Activated T-helper 1 cell treated with anti-CD3 and anti-CD28 coated beads, Interleukin-12 subunit alpha, Interleukin-12 subunit beta, Interleukin-2, Interleukin-4 antibody, amounts not matched to agents 30 ng/mL and 10 ng/mL and 1 ng/mL, durations not matched to agents 14 hours and 24 hours and 36 hours (primary cell): ENCODE measurements at places on chromosomes 1 and 21. TPM values are rescaled to one million over a fixed set of nuclear protein-coding genes. Genes with fewer than 3 reads are reported as not detected.

- H3K27ac ChIP-seq: no peak overlapping the region
- no peak overlapping the region for H3K4me3 ChIP-seq
- DNase-seq: no peak
These were observed 410.6 kb upstream of the NR5A2 start for GRCh38 chr1:199616947-199617346.

- no peaks in the 10 kb centered on the region for H3K27me3 ChIP-seq
- H3K4me1 ChIP-seq: no peaks in the 10 kb centered on the region
- no peak overlapping the region for H3K27ac ChIP-seq
- no peaks in the 10 kb centered on the region for H3K36me3 ChIP-seq
- no peak overlapping the region for H3K4me3 ChIP-seq
- DNase-seq: no peak
These were observed 725.2 kb downstream of the PTPRU start for GRCh38 chr1:29961293-29962059.

IGSF3 gene
- 1.7 TPM in 2 replicates for total RNA-seq

DNA sequence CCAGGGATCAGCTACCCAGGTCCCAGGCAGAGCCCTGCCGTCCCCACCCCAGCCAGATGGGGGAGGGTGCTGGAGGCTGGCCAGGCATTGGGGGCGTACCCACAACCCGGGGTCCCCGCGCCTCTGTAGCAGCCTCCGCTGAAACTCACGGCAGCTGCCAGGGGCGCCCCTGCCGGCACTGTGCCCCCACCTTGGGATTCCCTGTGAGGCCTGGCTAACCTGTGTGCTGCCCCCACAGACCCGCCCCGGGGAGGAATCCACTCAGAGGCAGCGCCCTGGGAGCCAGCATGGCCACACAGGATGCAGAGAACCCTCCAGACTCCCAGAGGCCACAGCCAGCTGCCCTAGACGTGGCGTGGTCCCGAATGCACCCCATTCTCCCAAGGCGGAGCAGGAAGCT, 3.8 kb downstream of the DVL1 start:
- no peak overlapping the region for H3K4me3 ChIP-seq
- H3K27ac ChIP-seq: no peak overlapping the region
- peaks cover 10% of the 10 kb centered on the region for H3K36me3 ChIP-seq
- no peaks in the 10 kb centered on the region for H3K27me3 ChIP-seq

LPAR3 gene
- 0.34 and 0.47 TPM in 2 replicates for total RNA-seq

TRIM17 gene
- 1.4 and 1.7 TPM in 2 replicates for total RNA-seq

SUCO gene
- total RNA-seq: 39.3 and 40.4 TPM in 2 replicates

FLG2 gene
- not detected in 2 replicates for total RNA-seq

- no peak for DNase-seq
These were observed 43.6 kb upstream of the IFFO2 start for GRCh38 chr1:19000065-19000464.

DNA sequence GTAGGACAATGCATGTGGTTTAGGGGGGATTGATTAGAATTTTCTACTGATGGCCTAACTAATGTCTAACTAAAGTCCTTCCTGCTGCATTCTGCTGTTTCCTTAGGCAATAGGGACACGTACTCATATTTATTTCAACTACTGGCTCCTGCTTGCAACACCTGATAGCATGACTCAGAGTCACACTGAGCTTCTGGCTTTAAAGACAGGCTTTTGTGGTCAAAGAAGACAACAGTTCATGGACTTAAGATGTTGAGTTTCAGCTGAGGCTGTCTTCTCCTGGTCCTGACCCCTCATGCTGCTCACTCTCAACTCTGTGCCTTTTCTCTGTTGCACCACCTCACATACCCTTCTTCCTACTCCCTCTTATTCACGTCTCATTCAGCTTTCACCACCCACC, 29.1 kb upstream of the TRABD2B start:
- H3K36me3 ChIP-seq: no peaks in the 10 kb centered on the region
- no peak overlapping the region for H3K27ac ChIP-seq
- DNase-seq: no peak

ZMYND12 gene
- not detected in 2 replicates for total RNA-seq

- H3K4me1 ChIP-seq: peaks cover 44% of the 10 kb centered on the region
- H3K27me3 ChIP-seq: no peaks in the 10 kb centered on the region
- peak overlapping the region; percentile 21 for H3K4me3 ChIP-seq
- peaks cover 20% of the 10 kb centered on the region for H3K36me3 ChIP-seq
These were observed 66.2 kb downstream of the SLC45A1 start for GRCh38 chr1:8384088-8384487.

RIMKLA gene
- total RNA-seq: 3.3 and 4.8 TPM in 2 replicates

BOLA1 gene
- total RNA-seq: 23.9 and 24.3 TPM in 2 replicates

IL19 gene
- total RNA-seq: not detected in 2 replicates

GRCh38 chr1:166924823-166925541, 48.9 kb upstream of the TADA1 start:
- H3K27me3 ChIP-seq: peaks cover 13% of the 10 kb centered on the region
- no peak overlapping the region for H3K4me3 ChIP-seq
- H3K27ac ChIP-seq: no peak overlapping the region
- no peak for DNase-seq
- no peaks in the 10 kb centered on the region for H3K4me1 ChIP-seq

DNA sequence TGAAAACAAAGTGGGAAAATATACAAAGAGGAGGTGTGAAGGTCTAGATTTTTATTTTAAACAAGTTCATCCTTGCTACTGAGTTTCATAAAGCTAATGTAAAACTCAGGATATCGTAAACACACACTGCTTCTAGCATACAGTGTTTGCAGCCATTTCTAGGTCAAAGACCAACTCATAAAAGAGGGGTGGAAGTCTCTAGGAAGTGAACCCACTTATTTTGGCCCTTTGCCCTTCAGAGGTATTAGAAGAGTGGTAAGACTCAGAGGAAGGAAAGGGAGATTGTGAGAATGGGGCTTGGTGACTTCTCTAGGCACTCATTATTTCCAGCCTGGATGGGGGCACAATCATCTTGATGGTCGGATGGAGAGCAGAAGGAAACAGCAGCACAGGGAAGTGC, 91.2 kb downstream of the TNFSF18 start:
- no peak overlapping the region for H3K27ac ChIP-seq
- no peak overlapping the region for H3K4me3 ChIP-seq
- H3K36me3 ChIP-seq: peaks cover 2% of the 10 kb centered on the region
- H3K27me3 ChIP-seq: peaks cover 28% of the 10 kb centered on the region

- peaks cover 20% of the 10 kb centered on the region for H3K36me3 ChIP-seq
- peaks cover 3% of the 10 kb centered on the region for H3K27me3 ChIP-seq
- DNase-seq: peak; percentile 11
These were observed 8.0 kb downstream of the BATF3 start for GRCh38 chr1:212691561-212692071.

GRCh38 chr1:225768662-225769426, 8.8 kb upstream of the SRP9 start:
- no peaks in the 10 kb centered on the region for H3K36me3 ChIP-seq
- H3K4me1 ChIP-seq: no peaks in the 10 kb centered on the region
- H3K4me3 ChIP-seq: no peak overlapping the region
- no peak overlapping the region for H3K27ac ChIP-seq
- no peak for DNase-seq

TRIM63 gene
- total RNA-seq: not detected in 2 replicates

TNFSF4 gene
- 2.6 and 3.1 TPM in 2 replicates for total RNA-seq

DNA sequence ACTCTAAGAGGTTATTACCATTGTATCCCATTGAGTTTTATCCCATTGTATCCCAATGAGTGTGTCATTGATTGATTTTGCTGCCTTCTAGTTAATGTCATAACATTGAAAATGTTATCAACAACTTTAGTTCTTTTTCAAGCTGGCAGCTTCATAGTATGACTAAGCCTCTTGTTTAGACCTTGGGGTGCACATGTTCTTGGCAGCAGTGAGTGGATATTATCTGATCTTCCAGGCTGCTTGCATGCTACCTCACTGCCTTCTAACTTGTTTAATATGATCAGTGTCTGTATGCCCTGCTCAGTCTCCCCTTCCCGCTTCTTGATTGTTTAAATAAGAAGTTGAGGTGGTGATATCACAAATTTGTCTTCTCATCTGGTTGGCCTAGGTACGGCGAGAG, 24.6 kb downstream of the NTPCR start:
- no peak for DNase-seq
- H3K4me3 ChIP-seq: no peak overlapping the region
- H3K4me1 ChIP-seq: peaks cover 30% of the 10 kb centered on the region

DNA sequence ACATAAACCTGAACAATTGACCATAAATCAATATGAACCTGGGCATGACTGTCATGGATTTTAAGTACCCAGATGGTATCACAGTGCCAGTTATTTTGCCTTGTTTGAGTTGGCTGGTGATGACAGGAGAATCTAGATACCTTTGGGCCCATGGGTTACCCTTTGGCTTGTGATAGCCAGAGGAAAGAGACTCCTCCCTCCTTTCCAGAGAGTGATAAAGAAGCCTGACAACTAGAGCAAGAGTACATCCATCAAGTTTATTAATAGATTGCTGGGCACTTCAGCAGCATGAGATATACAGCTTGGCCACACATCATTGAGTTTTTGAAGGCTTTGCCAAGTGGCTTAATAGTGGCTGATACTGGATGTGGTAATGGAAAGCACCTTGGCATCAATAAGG, 6.6 kb upstream of the FMO3 start:
- no peak overlapping the region for H3K27ac ChIP-seq
- H3K4me1 ChIP-seq: no peaks in the 10 kb centered on the region
- DNase-seq: no peak
- H3K36me3 ChIP-seq: no peaks in the 10 kb centered on the region
- H3K27me3 ChIP-seq: peaks cover 2% of the 10 kb centered on the region
- H3K4me3 ChIP-seq: no peak overlapping the region

RIPPLY3 gene
- total RNA-seq: 0.10 TPM in 2 replicates

DNA sequence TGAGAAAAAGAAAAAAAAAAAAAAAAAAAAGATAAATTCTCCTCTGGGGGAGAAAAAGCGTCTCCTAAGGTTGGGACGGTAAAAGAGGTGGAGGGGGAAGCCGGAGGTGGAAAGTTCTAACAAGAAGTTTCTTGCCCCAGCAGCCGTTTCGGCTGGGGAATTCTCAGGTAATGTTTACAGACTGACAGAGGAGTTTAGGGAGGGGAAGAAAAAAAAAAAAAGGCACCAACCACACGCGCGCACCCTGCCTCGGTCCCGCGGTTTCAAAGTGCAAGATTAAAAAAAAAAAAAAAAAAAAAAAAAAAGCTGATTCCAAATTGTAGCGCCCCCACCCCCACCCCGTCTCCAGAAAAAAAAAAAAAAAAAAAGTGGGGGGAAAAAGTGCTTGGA, 504 bp downstream of the DHRS3 start:
- H3K4me3 ChIP-seq: peak overlapping the region; percentile 97
- H3K27ac ChIP-seq: peak overlapping the region; percentile 98
- peak; percentile 56 for DNase-seq
- no peaks in the 10 kb centered on the region for H3K27me3 ChIP-seq
- peaks cover 69% of the 10 kb centered on the region for H3K4me1 ChIP-seq

- no peak overlapping the region for H3K4me3 ChIP-seq
- no peaks in the 10 kb centered on the region for H3K36me3 ChIP-seq
- no peak for DNase-seq
- H3K4me1 ChIP-seq: no peaks in the 10 kb centered on the region
- peaks cover 2% of the 10 kb centered on the region for H3K27me3 ChIP-seq
- H3K27ac ChIP-seq: no peak overlapping the region
These were observed 18.9 kb downstream of the TNNT2 start for GRCh38 chr1:201358596-201358995.

DNA sequence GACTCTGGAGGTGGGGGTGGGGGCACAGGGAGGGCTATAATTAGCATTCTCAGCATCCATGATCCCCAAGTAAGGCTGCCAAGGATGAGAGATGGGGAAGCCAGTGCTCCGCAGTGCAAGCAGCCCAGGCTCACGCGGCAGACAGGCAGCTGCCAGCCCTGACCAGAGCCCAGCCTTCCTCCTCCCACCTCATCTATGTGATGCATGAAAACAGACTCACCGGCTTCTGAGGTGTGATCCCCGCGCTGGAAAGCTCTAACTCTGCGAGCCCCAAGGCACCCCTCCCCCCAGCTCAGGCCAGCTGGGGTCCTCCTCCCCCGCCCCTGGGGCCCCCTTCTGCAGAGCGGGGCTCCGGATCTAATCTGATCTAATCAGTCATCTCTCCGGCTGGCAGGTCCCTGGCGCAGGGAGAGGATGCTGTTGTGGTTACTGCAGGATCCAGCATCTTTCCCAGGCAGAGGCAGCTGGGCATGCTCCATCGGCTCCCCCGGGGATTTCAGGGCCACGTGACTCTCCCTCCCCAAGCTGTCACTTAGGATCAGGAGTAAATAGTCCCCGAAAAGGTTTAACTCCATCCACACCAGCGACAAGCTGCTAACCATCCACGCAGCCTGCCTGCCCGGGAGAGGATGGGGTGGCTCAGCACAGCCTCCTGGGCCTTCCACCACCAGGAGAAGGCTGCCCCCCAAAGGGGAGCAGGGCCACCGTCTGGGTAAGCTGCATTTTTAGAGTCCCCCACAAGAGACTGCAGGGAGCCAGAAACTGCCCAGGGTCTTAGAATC, at the start of gene PLEKHA6:
Gene PLEKHA6 (minus strand): TSS at position 456 of the 782 bp plus-strand sequence. CDS start 86,202 bp downstream, outside the sequence.
- H3K4me3 ChIP-seq: no peak within 1 kb of the TSS
- DNase-seq: no peak
- peaks cover 24% of the 10 kb centered on the region for H3K27me3 ChIP-seq
- H3K4me1 ChIP-seq: peaks cover 24% of the 10 kb centered on the region

MYOM3 gene
- total RNA-seq: not detected in 2 replicates

GRCh38 chr21:45208627-45208951, 79.1 kb downstream of the POFUT2 start:
- H3K4me1 ChIP-seq: peaks cover 35% of the 10 kb centered on the region
- H3K4me3 ChIP-seq: no peak overlapping the region
- no peaks in the 10 kb centered on the region for H3K27me3 ChIP-seq
- H3K36me3 ChIP-seq: peaks cover 17% of the 10 kb centered on the region
- DNase-seq: no peak

DNA sequence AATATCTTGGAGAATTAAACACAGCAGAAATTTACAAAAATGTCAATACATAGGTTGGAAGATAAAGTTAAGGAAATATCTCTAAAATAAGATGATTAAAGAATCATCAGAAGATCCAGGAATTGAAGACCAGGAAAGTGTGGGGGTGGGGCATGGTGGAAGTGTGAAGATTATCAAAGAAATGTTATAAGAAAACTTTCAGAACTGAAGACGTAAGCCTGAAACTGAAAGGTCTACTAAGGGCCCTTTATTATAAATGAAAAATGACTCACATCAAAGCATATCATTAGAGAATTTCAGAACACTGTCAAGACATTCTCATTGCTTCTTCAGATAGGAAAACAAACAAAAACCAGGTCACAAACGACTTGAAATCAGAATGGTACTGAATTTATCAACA, 92.4 kb upstream of the DPT start:
- no peak for DNase-seq
- H3K27me3 ChIP-seq: peaks cover 13% of the 10 kb centered on the region
- peaks cover 13% of the 10 kb centered on the region for H3K4me1 ChIP-seq
- no peak overlapping the region for H3K27ac ChIP-seq

GRIK3 gene
- not detected in 2 replicates for total RNA-seq

DNA sequence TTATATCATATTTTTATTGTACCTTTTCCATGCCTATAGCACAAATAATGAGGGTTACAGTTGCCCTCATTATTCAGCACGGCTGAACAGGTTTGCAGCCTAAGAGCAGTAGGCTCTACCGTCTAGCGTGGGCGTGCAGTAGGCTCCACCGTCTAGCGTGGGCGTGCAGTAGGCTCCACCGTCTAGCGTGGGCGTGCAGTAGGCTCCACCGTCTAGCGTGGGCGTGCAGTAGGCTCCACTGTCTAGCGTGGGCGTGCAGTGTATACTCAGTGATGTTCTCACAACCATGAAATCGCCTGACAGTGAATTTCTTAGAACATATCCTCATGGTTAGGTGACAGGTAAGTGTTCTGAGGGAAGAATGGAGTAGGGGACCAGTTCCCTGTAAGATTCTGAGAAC, 84.9 kb downstream of the DYRK1A start:
- DNase-seq: no peak
- H3K4me3 ChIP-seq: no peak overlapping the region
- H3K36me3 ChIP-seq: peaks cover 14% of the 10 kb centered on the region
- peak overlapping the region; percentile 26 for H3K27ac ChIP-seq
